ENCODE measurements at places on chromosomes 2 and 18.
A peak's percentile ranks its signal among the peaks of the same experiment; 100 is the strongest.

DNA sequence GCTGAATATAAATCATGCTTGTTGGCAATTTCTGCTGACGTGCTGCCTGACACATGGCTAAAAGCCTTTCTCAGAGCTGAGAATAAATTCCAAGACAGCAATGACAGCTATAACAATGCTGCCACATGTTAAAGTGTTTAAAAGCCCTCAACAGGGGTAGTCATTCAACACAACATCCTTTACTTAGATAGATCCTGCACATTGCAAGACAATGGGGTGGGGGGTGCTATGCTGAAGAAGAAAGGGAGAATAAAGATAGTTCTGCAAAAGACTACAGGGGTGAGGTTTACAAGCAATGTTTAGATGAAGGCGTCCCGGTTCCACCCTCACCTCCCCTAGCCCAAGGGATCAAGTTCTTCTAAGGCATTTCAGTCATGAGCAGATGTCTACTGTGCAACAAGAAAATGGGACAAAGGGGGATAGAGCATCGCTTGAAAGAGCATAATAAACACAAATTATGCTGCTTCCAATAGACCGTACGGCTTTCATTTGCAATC, 291.0 kb upstream of the ACVR2A start:
- no peak for DNase-seq

DNA sequence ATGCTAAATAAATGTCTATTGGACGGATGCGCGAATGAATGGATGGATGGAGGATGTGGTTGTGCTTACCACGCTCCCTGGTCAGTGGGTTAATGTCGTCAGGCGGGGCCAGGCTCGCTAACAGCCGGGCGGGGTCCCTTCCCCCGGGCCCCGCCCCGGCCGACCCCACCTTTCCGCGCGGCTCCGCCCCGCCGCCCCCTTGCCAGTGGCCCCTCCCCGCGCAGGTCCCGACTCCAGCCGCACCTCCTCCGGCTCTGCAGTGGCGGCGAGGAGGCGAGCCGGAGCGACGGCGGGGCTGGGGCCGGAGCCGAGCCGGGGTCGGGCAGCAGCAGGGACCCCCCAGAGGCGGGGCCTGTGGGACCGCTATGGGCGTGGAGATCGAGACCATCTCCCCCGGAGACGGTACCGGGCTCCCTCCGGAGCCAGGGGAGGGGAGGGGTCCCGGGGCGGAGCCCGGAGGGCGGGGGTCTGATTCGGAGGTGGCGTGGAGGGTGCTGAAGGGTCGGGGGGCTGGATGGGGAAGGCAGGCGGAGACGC, at the start of gene FKBP1B:
TSS of gene FKBP1B (plus strand) at position 257 of the 537 bp plus-strand sequence. CDS start at position 366, 109 bp downstream.
- DNase-seq: peak; percentile 33

- DNase-seq: no peak
Measured at GRCh38 chr2:223467196-223467595, 135.0 kb downstream of the SCG2 start.

DNA sequence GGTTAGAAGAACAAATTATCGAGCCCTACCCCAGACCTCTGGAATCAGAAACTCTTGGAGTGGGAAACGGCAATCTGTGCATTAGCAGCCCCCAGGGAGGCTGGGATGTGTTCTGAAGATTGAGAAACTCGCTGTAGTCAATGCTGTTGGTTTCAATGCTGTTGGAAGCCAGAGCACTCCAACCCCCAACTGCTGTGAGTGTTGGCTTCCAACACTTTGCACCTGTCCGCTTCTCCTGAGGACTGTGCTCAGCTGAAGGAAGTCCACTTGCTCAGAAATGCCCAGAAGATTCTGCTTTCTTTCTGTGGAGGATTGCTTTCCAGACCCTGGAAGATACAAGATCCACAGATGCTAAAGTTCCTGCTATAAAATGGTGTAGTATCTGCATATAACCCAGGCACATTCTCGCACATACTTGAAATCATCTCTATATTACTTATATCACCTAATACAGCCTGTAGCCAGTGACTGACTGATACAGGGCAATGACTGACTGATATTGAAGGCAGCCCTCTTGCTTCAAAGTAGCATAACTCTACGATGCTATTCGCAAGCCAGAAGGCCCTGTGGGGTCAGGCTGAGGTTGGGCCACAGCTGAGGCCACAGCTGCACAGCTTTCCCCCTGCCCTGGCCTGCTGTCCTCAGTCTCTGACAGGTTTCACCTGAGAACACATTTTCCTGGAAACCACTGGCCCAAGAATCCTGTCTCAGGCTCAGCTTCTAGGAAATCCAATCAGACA, 757.7 kb upstream of the ID2 start:
- DNase-seq: no peak

DNA sequence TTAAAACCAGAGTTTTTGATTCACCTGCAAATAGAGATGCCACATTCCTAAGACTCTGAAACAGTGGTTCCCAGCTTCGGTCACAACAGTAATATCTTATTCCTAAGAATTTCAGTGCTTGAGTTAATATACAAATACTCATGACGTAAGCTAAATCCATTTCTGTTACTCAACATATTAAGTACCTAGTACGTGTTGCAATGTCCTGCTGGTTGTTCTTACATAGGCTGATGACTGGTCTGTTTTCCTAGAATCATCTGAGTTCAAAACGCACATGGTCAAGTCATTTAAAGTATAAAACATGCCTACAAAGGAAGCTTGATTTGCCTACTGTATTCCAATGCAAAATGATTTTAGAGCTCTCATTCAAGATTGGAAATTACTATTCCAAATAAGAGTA, 7.2 kb downstream of the NCL start:
- no peak for DNase-seq

- DNase-seq: no peak
Measured at GRCh38 chr18:41938445-41938844, 16.6 kb upstream of the PIK3C3 start.

DNA sequence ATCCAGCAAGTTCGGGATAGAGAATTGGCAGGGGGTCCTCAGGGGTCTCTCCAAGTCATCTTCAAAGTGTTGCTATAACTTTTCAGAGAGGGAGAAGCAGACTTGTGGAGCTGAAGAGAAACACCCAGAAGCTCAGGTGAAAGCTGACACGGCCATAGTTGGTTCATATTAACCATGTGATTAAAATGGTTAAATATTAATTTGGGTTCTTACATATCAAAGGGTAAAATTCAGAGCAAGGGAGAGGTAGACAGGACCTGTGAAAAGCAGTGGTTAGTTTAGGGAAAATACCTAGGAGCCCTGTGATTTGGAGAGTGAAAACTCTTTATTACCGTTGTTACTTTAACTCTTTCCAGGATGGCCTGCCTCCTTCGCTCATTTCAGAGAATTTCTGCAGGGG, at the start of gene UGT1A6:
TSS of gene UGT1A6 (plus strand) at position 243 of the 400 bp plus-strand sequence. CDS start at position 358, 115 bp downstream.
- no peak for DNase-seq

GRCh38 chr2:153197402-153198386, 280.9 kb downstream of the RPRM start:
- no peak for DNase-seq

DNA sequence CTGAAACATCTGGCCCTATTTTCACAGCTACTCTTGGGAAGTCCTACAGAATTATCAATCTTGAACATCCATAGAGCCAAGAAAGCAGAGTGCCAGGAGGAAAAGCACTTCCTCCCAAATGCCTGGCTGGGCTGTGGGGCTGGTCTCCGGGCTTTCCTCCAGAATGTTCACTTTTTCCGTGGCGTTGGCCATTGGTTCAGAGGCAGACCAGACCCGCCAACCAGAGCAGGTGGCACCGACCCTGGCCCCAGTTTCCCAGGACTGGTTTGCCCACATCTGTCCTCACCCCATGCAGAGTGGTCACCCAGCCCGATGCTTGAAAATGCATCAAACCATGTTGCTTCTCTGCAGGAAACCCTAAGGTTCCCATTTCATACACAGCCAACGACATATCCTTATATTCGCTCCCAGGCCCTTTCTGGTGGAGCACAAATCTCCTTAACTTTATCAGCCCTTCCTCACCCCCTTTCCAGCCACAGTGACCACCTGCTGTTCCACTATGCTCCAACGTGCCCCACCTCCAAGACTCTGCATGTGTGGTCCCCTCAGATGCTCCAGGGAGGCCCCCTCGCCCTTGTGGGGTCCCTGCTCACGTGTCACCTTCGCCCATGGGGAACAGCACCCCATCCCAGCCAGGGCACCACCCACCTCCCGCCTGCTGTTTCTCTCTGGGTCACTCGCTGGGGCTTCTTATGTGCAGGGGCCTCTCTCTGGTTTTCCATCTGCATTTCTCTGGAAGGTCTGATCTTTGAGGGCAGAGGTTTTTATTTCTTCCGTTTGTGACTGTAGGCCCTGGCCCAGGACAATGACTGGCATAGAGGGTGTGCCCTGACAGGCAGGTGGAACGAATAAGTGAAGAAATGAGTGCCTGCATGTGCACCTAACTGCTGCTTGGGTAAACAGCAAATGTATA, 92.9 kb downstream of the PXDN start:
- no peak for DNase-seq

- no peak for DNase-seq
Measured at GRCh38 chr2:225025917-225026571, 16.2 kb downstream of the DOCK10 start.

GRCh38 chr2:233519787-233520611, 46.6 kb downstream of the USP40 start:
- no peak for DNase-seq

DNA sequence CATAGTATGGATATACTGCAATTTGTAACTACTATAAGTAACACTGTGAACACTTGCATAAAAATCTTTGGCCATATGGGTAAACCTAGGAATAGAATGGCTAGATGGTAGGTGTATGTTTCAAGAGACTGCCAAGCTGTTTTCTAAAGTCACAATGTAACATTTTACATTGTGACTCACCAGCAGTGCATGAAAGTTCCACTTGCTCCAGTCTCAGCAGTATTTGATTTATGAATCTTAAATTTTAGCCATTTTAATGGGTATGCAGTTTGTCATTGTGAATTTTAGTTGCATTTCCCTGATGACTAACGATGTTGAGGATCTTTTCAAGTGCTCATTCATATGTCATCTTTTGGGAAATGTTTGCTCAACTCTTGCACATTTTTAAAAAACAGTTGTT, 86.1 kb downstream of the FARSB start:
- DNase-seq: no peak

- DNase-seq: no peak
Measured at GRCh38 chr2:96399342-96400048, 63.9 kb downstream of the NCAPH start.

DNA sequence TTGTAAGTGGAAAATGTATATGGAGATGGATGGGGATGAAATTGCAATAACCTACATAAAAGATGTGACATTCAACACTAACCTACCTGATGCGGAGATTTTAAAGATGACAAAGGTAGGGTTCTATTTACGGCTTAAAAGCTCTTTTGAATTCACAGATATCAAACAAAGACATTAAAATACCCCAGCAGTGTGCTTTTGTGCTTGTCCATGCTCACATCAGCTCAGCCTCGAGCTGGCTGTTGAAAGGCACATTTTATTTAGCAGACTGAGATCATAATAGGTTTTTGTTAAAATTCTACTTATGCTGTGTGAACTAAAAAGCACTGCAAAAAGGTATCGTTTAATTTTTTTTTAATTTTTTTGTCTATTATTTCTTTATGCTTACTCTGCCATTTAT, 96.0 kb upstream of the CDCA7 start:
- no peak for DNase-seq

- DNase-seq: no peak
Measured at GRCh38 chr2:120880381-120880780, 144.7 kb downstream of the GLI2 start.

DNA sequence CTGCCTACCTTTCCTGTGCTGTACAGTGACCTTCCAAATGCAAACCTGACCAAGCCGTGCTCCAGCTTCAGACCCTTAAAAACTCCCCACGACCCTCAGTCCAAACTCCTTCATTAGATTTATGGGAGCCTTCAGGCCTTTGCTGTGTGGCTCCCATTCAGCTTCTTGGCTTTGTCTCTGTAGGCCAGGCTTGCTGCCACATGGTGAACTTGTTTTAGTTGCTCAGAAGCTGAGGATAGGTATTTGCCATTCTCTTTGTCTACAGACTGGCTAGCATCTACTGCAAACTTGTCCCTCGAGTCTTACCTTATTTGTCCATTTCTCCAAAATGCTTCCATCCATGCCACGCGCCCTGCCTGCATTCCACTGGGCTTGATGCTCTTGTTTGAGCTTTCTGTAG, 49.1 kb downstream of the SOX11 start:
- DNase-seq: no peak

DNA sequence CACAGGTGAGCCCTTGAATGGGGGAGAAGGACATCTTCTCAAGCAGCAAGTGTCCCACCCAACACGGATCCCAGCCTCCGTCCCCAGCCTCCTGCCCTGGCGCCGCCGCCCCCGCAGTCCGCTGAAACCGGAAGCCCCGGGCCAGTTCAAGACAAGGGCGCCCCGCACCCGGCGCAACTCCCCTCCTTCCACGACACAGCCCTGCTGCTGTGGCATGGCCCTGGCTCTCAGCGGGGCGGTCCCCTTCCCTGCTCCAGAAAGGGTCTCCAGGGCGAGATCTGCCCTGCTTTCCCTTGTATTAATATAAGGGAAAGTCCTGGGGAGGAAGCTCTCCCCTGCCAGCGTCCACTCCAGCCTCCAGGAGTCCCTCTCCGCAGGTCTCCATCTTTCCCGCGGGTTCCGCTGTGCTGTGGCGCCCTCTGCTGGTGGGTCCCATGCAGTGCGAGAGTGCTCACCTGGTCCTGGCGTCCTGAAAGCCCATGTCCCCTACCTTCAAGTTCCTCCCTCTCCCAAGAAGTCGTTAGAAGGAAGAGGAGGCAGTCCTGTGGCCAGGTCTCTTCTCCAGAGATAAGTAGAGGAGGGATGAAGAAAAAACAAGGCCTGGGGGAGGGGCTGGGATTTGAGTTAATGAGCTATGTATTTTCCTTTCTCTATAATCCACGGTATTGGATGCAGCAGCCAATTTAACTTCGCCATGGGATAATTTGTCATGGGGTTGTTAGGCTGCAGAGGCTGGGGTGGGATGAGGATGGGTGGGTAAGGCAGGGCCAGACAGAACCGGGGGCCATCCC, 176.0 kb downstream of the SMAD2 start:
- DNase-seq: no peak

- DNase-seq: no peak
Measured at GRCh38 chr2:173511942-173512341, 157.3 kb downstream of the CDCA7 start.

- DNase-seq: no peak
Measured at GRCh38 chr2:32810909-32811495, 135.8 kb upstream of the LTBP1 start.
